Suprapubic skin (tissue), 4 donors: ENCODE measurements at places on chromosomes 13 and 19. TPM values are rescaled to one million over a fixed set of nuclear protein-coding genes. Genes with fewer than 3 reads are reported as not detected.

ZNF541 gene
- 0.49 TPM for total RNA-seq

B3GNT3 gene
- 12.1 TPM for total RNA-seq

DAND5 gene
- total RNA-seq: not detected

PPP1R13L gene
- 262 TPM for total RNA-seq

ITM2B gene
- total RNA-seq: 511 TPM

WDR88 gene
- total RNA-seq: not detected

PRTN3 gene
- total RNA-seq: not detected

APOC4 gene
- total RNA-seq: not detected

ZSWIM4 gene
- 15.2 TPM for total RNA-seq

VSTM2B gene
- total RNA-seq: not detected

RXFP2 gene
- total RNA-seq: not detected

IL17D gene
- total RNA-seq: 0.60 TPM

KLK1 gene
- 34.3 TPM for total RNA-seq

KLK5 gene
- 123 TPM for total RNA-seq

TMEM238 gene
- total RNA-seq: 6.3 TPM

ZNF446 gene
- 19.8 TPM for total RNA-seq

ZNF430 gene
- 24.9 TPM for total RNA-seq

ONECUT3 gene
- total RNA-seq: not detected

ZNF829 gene
- total RNA-seq: 4.2 TPM

TOMM40 gene
- total RNA-seq: 46.5 TPM

LGALS7B gene
- 4,362 TPM for total RNA-seq

SERP2 gene
- not detected for total RNA-seq

VSTM1 gene
- not detected for total RNA-seq

FCGBP gene
- 254 TPM for total RNA-seq

FLT1 gene
- total RNA-seq: 14.2 TPM

ZNF723 gene
- total RNA-seq: not detected

GIPC1 gene
- 104 TPM for total RNA-seq

GPR183 gene
- total RNA-seq: 5.1 TPM

ZFP30 gene
- total RNA-seq: 7.9 TPM

ATP8A2 gene
- total RNA-seq: 0.19 TPM

CGB5 gene
- not detected for total RNA-seq

C19orf33 gene
- 393 TPM for total RNA-seq

GPR18 gene
- not detected for total RNA-seq

LIPE gene
- total RNA-seq: 57.9 TPM

GSK3A gene
- total RNA-seq: 24.0 TPM

CRX gene
- total RNA-seq: not detected

TMEM38A gene
- 2.3 TPM for total RNA-seq

POU4F1 gene
- total RNA-seq: 0.16 TPM

FCER2 gene
- not detected for total RNA-seq
